ENCODE measurements at places on chromosomes 6 and 20.

GRCh38 chr20:33298391-33298790 is 15.4 kb downstream of the BPIFB1 start:
- no peak for DNase-seq

GRCh38 chr6:64013011-64013410 is 377.4 kb downstream of the PHF3 start:
- no peak for DNase-seq

DNA sequence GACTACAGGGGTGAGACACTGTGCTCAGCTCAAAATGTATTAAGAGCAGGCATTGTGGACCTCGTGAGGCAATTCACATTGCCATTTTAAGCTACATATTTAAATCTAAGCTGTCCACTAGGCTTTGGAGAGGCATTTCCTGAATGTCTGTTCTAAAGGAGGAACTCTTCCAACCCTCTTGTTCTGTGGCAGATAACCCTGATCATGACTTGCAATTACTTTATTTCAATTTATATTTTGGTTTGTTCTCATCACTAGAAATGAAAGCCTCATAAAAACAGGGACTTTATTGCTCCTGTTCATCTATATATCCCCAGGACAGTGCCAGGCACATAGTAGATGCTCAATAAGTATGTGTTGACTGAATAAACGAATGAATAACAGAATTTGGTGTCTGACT is 84.0 kb upstream of the SALL4 start:
- no peak for DNase-seq

DNA sequence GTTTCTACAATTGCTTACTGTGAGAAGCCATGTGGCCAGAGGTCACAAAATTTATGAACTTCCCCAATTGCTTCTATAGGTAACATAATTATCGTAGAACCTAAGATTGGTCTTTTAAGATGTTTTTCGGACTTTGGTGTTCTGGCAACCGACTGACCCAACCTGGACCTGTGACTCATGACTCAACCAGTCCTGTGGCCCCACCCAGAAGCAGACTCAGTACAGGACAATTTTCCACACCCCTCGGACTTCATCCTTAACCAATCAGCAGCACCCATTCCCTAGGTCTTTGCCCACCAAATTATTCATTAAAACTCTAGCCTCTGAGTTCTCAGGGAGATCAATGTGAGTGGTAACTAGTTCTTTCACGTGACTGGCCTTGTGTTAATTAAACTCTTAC is 26.4 kb upstream of the AKAP12 start:
- no peak for DNase-seq

- DNase-seq = no peak
These were observed 12.0 kb upstream of the DDX43 start for GRCh38 chr6:73382462-73383113.

- DNase-seq = peak; percentile 6
These were observed 463 bp upstream of the HLA-DMB start for GRCh38 chr6:32941214-32941768.

DNA sequence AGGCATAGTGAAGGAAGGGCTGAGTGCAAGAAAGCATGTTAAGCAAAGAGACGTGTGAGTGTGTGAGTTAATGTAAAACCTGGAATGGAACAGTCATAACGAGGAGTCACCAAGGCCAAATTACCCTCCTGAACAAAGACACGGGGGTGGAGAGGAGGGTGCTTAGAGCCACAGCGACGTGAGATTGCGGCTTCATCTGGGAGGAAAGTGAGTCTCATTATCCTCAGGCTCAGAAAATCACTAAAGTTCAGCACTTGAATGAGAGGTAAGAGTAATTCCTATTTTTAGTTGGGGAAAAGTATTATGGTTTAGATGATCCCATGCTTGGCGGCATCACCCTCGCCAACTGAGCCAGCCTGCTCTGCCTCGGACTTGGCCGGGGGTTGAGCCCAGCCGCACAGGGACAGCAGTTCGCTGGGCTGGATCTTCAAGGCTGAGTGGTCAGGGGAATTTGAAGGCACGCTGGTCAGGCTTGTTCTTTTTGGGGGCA is 136.6 kb downstream of the DTNBP1 start:
- no peak for DNase-seq

DNA sequence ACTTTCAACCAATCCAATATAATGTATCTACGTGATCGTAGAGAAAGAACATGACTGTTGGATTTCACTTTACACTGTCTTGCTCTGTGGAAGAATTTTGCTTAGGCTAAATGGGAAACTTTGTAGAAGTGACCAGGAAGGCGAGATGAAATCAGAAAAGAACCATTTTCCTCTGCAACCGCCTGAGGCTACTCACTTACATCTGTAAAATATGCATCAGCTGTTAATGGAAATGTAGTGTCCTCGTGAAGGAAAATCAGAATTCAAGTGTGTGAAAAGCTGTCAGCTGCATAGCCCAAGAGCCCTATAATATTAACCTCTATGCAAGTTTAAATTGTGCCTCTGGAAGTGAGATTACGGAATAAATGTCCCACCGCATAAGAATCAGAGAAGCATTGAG is 277.9 kb downstream of the C6orf118 start:
- no peak for DNase-seq

- DNase-seq = no peak
These were observed 63.8 kb upstream of the FABP7 start for GRCh38 chr6:122715725-122716124.

- no peak for DNase-seq
These were observed 58.4 kb upstream of the ARMH2 start for GRCh38 chr6:24856901-24857670.

- DNase-seq = peak; percentile 17
These were observed 85.2 kb upstream of the PHACTR3 start for GRCh38 chr20:59518881-59519706.

- DNase-seq = no peak
These were observed 136.7 kb upstream of the CNR1 start for GRCh38 chr6:88302769-88303225.

DNA sequence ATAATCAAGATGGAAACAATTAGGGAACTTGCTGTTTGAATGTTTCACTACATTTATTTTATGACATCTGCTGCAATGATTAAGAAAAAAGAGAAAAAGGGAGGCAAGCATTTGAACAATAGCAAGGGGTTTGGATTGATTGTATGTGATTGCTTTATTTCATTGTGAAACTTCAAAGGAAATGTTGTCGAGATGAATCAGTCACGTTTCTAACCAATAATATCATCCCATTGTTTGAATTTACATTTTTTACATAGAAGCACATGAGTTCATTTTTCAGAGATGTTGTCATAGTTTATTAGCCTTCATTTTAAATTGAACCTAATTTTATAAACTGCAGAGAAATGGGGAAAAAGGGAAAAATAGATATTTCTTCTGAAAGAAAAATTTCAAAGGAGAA is 572.0 kb downstream of the KIF16B start:
- DNase-seq = no peak

DNA sequence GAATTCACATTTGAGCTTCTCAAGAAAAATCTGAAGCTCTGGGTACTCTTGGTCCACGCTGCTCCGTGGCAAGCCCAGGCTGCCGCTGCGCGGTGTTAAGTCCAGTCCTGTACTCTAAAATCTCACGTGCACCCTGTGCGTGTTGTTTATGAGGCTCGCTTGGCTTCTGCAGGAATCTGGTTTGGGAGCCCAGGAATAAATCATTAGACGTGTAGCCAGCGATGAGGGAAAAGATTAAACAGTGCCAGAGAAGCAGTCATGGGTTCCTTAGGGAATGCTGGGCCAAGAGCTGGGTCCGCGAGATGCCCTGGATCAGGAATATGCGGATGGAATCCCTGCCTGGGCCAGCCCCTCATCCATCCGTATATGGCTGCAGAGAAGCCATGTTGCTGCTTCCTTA is 87.3 kb downstream of the KCNB1 start:
- DNase-seq = no peak

GRCh38 chr6:11528996-11529395 is 8.6 kb upstream of the TMEM170B start:
- no peak for DNase-seq

GRCh38 chr6:24600903-24601302 is 45.1 kb downstream of the KIAA0319 start:
- no peak for DNase-seq

DNA sequence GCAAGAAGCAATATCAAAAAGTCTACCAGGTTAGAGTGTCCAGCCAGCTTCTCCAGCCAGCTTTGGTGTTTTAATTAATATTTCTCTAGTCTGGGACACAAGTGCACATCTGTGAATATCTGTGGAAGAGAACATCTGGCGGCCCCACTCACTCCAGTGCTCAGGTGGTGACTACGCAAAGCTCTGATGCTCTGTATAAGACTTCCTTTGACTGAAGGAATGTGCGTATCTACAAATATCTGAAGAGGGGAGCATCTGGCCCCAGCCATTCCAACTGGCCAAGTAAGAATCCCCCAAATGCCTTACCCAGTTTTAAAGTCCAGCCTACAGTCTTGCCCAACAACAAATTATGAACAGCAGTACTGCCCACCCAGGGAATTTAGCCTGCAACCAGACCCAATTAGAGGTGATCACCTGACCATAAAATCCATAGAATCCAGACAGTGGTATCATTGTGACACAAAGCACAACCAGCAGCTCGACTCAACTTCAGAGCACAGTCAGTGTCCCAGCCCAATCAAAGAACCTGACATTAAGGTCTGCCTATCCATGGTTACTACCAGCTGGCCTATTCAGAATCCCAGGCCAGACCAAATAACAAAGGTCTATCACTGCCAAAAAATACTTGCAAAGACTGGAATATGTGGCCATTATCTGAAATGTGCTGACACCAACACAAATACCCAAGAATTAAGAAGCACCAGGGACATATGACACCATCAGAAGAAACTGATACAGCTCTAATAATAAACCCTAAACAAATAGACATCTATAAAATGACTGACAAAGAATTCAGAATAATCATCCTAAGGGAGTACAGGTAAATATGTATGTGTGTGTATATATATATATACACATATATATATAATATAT is 76.1 kb upstream of the MANEA start:
- DNase-seq = no peak

- DNase-seq = no peak
These were observed 174.2 kb downstream of the ANKRD60 start for GRCh38 chr20:58054082-58054779.

- no peak for DNase-seq
These were observed 195.2 kb upstream of the PROKR2 start for GRCh38 chr20:5511930-5512329.

GRCh38 chr20:51399006-51399890 is 143.3 kb downstream of the NFATC2 start:
- no peak for DNase-seq

- DNase-seq = no peak
These were observed 51.4 kb upstream of the BLCAP start for GRCh38 chr20:37579106-37579505.

DNA sequence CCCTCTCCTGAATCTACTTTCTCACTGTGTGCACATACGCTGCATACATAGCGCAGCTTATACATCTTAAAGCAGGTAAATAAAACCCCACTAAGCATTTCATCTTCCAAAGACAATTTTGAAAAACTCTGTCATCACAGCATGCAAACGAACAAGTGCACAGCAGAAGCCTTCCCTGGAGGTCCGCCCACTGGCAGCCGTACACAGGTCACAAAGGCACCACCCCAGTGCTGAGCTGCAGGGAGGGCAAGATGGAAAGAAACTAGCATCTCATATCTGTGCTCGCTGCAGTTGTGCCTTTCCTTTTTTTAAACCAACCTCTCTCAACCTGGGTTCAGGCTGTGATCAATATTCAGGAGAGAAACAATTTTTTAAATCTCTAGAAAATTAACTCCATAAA is 73.3 kb downstream of the HUS1B start:
- no peak for DNase-seq

- DNase-seq = no peak
These were observed 84.9 kb downstream of the BTBD9 start for GRCh38 chr6:38554700-38555413.

- DNase-seq = no peak
These were observed 166.1 kb downstream of the CDKAL1 start for GRCh38 chr6:20700375-20700774.

GRCh38 chr20:15176929-15177328 is 839.5 kb upstream of the FLRT3 start:
- DNase-seq = no peak

GRCh38 chr20:63895952-63896263 is 982 bp downstream of the DNAJC5 start:
- DNase-seq = no peak

DNA sequence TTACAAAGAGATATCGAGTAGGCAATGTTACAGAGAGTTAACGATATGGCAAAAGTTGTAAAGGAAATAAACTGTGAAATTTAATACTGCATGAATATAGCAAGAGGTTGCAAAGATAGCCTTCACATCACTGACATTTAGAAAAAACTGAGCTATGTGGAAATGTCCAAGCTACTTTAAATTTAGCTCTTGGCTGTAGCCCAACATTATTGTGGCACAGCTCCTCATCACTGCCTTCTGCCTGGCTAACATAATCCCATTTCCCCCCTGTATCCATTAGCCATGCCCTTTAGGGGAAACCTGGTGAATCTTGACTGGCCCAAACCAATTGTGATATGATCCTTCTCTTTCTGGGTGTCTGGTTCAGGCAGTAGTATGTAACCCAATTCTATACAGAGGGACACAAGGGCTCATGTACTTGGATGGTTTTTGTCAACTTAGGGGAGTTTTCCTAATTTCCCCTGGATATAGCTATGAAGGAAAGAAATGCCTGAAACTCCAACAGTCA is 115.4 kb downstream of the PFDN4 start:
- DNase-seq = no peak

DNA sequence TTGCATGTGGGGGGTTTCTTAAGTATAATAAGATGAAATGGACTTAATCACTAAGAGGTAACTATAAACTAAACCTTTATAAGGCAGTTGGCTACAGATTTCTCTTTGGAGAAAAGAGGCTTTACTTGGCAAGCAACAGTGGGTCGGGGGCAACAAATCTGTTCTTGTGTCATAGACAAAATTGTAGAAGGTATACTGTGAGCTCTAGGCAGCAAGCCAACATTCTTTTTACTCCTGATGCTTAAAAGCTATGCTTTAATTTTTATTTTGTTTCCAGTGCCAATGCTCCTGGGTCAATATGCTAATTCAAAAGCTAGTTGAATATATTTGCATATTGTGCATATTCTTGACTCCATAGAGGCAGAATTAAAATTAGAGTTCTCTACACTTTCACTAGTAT is 495.4 kb downstream of the BTBD3 start:
- DNase-seq = no peak

DNA sequence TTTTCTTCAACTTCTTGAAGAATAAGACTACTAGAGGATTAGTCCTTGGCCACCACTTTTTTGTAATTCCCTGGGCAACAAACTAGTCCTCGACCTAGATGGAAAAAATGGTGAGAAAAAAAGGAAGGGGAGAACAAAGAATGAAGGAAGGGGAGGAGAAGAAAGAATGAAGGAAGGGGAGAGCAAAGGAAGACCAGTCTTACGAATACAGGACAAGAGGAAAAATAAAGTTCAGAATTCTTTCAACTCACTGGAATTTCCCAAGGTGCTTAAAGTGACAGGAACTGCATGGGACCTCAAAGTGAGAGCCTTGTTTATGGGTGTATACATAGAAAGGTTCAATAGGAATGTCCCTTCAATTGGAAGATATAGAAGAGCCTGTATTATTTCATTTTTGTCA is 509.3 kb upstream of the JARID2 start:
- no peak for DNase-seq

DNA sequence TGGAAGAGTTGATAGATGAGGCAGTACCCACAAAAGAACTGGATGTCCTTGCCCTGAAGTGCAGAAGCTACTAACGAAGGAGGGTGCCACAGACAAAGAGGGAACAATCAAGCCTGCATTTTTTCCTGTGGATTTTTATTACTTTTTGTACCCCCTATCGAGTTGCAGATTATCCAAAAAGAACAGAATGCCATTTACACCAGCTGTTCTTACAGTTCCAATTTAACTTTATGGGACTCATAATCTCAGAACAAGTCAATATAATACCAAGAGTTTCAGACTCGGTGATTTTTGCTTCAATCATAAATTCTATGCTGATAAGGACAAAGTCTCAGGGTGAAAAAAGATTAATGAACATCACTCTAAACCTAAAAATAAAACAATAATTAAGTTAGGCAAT is 4.0 kb upstream of the CNKSR3 start:
- no peak for DNase-seq
